Inflammatory macrophage (primary cell): ENCODE measurements at places on chromosomes 5 and 9.

DNA sequence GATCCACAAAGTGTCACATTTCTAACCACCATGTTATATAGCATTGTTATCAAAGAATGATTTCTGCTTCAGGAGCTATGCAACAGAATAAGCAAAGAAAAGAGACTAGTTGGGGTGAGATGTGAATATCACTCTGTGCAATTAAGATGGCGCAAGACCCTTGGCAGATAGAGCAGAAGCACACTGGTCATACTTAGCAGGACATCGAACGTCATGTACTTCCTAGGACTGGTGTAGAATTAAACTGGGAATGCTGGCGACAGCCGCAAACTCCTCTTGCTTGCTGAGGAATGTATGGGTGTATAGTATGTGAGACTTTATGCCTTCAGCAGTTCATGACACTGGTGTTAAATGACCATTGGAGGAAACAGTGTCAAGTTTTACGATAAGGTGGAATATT is 207.0 kb downstream of the LRRC70 start:
- no peak for DNase-seq

GRCh38 chr5:145697251-145697990 is 137.7 kb downstream of the PRELID2 start:
- peak; percentile 42 for DNase-seq

GRCh38 chr5:1523793-1524480 is at the start of gene LPCAT1:
Gene LPCAT1, minus strand, starts transcription at chr5:1523960. Its CDS starts 116 bp downstream, at chr5:1523844.
- DNase-seq, result peak; percentile 66

GRCh38 chr5:24492229-24492628 is 152.5 kb downstream of the CDH10 start:
- DNase-seq, result no peak

GRCh38 chr5:173236531-173237142 is 1.6 kb upstream of the NKX2-5 start:
- no peak for DNase-seq

- DNase-seq, result no peak
These were observed 35.7 kb upstream of the TRIM14 start for GRCh38 chr9:98154678-98155077.

DNA sequence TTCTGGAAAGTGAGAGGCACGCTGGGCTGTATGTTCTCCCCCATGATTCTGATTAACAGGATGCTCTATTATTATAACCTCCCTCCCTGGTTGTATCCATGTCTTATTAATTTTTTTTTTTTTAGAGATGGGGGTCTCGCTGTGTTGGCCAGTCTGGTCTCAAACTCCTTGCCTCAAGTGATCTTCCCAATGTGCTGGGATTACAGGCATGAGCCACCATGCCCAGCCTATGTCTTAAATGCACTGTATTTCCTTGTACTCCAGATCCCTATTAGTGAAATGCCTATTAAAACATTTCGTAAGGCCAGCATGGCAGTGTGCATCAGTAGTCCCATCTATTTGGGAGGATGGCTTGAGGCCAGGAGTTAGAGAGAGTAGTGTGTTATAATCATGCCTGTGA is 7.0 kb downstream of the TIGD6 start:
- no peak for DNase-seq

DNA sequence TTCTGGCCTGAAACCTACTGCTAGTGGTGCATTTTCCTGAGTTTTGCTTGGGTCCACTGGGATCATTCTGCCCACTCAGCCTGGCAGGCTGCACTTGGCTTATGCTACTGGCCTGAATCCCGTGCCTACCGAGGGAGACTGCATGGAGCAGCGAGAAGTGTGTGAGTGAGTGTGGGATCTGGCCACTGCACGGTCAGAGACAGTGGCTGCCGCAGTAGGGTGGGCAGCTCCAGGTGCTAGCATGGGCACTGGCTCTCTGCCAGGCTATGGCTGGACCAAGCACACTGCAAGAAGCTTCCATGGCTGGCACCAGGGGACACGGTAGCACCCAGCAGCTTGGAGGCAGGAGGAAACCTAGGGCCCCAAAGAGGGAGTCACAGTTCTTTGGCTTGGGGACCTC is 1058.7 kb upstream of the ACO1 start:
- no peak for DNase-seq

- DNase-seq, result peak; percentile 57
These were observed 131.0 kb upstream of the VCAN start for GRCh38 chr5:83340511-83340918.

DNA sequence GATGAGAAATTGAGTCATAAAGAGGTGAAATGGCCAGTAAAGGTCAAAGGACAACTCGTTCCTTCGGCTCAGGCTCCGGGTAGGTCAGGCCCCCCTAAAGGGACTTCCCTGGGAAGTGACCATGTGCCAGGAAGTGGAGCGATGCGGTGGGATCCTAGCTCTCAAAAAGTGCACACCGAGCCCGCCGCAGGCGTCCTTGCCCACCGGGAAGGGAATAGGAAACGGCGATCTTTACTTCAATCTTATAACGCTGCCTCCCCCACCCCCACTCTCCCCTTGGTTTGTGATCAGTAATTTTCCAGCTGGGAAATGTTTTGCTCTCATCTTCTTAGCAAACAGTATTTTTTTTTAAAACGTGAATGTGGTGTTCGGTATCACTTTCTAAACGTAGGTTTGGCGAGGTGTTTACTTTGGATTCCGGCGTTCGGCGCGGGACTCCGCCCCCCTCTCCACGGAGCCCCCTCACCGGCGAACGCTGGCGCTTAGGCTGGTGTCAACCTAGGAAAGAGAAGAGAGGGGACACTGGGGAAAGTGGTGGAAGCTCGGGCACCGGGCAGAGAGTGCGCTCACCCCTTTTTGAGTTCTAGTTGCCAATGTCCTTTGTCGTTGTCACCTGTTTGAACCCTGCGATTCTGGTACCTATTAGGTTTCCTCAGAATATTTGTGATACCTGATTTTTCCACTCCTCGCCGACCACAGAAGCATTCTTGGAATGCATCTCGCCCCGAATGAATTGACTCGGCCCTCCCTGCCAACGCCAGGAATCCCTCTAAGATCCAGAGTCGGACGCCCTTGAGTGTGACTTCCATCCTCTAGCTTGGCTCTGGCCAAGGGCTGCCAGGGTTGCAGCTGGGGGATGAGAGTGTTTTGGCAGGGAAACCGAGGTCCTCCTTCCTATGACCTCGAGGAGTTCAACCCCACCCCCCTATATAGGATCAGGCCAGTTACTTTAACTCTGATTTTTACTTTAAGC is 1.8 kb upstream of the KLF4 start:
- DNase-seq, result peak; percentile 3

- no peak for DNase-seq
These were observed 18.2 kb upstream of the ESM1 start for GRCh38 chr5:55003432-55004065.

DNA sequence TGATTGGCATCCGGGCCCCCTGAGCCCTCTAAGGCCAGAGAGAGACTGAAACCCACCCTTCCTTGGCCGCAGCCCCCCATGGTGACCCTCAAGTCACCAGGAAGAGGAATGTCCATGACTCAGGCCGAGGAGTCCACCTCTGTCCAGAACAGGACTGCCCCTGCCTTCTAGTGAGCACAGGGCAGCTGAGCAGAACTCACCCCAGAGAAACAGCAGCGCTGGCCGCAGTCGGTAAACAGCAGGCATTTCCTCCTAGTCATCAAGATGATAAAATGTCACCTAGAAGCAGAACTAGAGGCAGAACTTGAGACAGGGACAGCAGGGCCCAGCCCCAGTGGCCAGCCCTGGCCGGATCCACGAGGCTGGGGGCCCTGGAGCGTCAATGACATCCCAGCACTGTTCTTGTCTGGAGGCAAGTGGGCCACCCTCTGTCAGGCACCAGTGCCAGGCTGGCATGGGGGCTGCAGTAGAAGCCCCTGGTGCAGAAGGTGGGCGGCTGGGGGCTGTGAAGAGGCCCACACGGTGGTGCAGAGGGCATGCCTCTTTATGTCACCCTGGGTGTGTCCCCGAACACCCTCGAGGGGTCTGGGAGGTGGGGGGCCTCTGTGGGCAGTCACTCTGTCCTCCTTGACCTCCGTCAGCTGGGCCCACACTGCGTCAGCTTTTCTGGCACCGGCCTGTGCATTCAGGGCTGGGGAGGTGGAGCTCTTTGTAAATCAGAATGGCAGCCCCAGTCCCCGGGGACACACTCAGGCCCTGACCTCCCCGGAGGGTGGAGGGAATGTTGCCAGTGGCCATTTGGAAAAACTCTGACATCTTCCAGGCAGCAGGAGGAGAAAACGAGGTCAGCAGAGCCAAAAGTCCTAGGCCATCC is 83.0 kb downstream of the NTNG2 start:
- DNase-seq, result no peak

GRCh38 chr5:116360008-116360853 is 214.4 kb downstream of the SEMA6A start:
- no peak for DNase-seq

DNA sequence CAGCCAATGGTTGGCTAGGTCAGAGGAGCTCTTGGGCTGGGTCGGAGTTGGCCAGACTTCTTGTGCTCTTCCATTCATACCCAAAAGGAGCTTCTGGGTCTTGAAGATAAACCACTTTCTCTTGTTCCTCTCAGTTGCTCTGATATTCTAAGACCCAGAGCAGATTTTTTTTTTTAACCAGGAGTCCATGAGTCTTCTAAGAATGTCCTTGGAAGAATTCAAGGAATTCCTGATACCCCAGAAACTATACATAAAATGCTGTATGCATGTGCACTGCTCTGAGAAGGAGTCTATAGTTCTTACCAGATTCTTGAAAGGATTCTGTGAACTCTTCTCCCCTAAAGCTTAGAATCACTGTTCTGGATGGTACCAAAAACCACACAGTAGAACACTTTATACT is 9.9 kb upstream of the PALM2AKAP2 start:
- no peak for DNase-seq

DNA sequence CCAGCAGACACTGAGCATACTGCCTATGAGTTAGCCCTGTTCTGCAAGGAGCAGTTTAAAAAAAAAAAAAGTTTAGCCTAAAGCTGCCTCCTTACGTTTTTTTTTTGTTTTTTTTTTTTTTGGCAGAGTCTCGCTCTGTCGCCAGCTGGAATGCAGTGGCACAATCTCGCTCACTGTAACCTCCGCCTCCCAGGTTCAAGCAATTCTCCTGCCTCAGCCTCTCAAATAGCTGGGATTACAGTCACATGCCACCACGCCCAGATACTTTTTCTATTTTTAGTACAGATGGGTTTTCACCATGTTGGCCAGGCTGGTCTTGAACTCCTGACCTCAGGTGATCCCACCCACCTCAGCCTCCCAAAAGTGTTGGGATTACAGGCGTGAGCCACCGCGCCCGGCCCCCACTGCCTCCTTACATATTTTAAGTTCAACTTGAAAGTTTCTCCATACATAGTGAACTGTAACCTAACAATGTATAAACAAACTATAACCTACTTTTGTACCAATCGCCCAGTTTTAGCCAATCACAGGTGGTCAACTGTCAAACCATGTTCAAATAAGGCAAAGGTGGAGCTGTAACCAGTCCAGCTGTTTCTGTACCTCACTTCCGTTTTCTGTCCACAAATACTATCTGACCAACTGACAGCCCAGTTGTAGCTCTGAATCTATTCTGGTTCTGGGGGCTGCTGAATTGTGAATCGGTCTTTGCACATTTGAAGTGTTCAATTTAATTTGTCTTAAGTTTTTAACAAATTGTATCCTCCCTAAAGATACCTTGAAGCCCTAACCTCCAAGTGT is 17.1 kb downstream of the GKAP1 start:
- no peak for DNase-seq

DNA sequence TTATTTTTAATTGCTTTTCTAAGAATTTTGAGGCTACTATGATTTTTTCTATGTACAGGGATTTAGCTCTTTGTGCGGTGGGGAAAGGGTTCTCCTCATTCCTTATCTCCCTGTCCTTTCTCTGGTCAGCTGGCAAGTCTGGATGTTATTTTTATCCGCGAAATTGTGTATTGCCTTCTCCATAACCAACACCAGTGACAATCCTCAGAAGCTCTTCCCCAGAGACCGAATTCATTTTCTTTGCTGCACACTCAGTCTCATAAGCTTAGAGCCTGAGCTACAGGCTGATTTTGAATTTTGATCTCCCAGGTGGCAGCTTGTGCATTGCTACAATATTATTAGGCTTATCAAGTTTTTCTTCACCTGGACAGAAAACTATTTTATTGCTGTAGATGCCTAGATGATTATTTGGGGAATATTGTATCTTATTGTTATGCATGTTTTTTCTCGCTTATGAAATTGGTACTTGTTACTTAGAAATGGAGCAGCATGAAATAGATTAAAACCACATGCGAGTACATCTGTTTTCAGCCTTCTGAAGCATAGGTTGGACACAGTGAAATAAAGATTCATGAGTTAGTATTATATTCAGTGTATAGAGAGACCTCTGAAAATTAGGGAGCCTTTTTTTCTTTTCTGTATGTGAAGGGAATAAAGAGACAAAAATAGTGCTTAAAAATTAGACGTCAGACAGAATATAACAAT is 27.3 kb downstream of the CPEB4 start:
- DNase-seq, result no peak

- DNase-seq, result no peak
These were observed 47.0 kb upstream of the SELENOP start for GRCh38 chr5:42858687-42859086.

- no peak for DNase-seq
These were observed 26.0 kb upstream of the ANXA1 start for GRCh38 chr9:73125651-73126050.

GRCh38 chr5:42015254-42015653 is 90.2 kb downstream of the FBXO4 start:
- no peak for DNase-seq

DNA sequence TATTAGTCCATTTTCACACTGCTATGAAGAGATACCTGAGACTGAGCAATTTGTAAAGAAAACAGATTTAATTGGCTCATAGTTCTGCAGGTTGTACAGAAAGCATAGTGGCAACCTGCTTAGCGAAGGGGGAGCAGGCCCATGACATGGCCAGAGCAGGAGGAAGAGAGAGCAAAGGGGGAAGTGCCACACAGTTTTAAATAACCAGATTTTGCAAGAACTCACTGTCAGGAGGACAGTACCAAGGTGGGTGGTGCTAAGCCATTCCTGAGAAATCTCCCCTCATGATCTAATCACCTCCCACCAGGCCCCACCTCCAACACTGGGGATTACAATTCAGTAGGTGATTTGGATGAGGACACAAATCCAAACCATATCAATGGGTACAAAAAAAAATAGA is 16.8 kb upstream of the PCSK5 start:
- DNase-seq, result peak; percentile 89

- peak; percentile 97 for DNase-seq
These were observed 102.3 kb downstream of the ENC1 start for GRCh38 chr5:74538206-74538661.

GRCh38 chr9:128101690-128102089 is 25.8 kb downstream of the PTGES2 start:
- DNase-seq, result no peak

- DNase-seq, result no peak
These were observed 14.0 kb downstream of the FAM13B start for GRCh38 chr5:138018849-138019248.

- DNase-seq, result no peak
These were observed 6.9 kb upstream of the ZBTB5 start for GRCh38 chr9:37471942-37472684.

- DNase-seq, result no peak
These were observed 12.3 kb downstream of the SARDH start for GRCh38 chr9:133725886-133726285.

GRCh38 chr5:37882636-37883035 is 42.8 kb upstream of the GDNF start:
- no peak for DNase-seq

GRCh38 chr9:14246951-14247350 is 67.0 kb downstream of the NFIB start:
- no peak for DNase-seq
